ENCODE measurements at places on chromosomes 7 and 10.

DNA sequence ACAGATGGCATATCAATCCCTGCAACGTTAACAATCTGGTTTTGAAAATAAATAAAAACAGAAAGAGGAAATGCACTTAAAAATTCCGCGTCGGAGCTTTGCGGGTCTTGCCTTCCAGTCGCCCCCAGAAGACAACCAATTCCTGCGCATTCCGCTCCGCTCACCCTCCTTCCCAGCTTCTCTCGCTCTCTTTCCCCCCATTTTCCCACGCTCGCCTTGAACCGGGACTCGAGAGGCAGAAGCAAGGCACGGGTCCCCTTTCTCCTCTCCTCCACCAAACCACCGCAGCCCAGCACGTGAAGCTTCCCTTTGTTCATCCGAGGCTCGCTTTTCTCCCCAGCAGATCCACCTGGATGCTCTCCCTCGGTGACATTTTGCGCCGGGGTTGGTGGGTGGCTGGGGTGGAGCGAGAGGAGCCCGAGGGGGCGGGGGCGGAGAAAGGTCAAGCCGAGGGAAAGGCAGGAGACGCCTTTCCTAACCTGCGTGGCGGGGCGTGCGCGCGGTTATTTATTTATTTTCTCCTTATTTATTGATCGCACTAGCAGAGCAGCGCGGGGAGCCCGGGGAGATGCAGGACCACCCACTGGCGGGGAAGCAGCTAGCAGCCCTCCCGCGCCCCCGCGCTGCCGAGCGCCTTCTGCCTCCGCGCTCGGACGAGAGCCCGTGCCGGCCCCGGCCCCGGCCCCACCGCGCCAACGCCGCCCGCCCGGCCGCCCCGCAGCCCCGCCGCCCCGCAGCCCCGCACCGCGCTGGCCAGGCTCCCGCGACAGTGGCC, at the start of gene KCND2:
Gene KCND2 (plus strand): TSS at position 475 of the 775 bp plus-strand sequence.
- DNase-seq, result no peak

DNA sequence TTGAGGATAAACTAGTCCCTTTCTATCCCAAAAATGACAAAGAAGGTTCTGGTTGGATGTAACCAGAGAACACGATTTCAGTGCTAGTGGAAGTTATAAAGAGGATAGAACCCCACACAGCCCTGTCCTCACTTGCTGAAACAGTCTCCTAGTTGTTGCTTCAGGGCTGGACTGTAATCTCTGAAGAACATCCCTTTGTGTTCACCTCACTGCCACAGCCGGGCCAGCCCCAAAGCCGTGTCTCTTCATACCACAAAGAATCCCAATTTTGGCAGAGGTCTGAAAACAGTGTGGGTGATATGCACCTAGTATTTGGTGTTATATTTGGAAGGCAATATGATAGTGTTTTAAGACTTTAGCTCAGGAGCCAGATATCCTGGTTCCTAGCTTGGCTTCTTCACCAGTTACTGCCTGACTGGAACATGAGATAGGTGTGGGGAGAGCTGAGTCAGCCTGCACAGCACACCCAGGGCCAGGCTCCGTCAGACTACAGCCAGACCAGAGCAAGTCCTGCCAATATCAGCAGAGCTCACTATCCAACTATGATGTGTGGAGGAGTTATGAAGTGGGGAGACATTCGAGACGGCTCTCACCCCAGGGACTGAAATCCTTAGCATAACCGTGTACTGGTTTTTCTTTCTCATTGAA, 21.2 kb downstream of the CYP3A4 start:
- no peak for DNase-seq

DNA sequence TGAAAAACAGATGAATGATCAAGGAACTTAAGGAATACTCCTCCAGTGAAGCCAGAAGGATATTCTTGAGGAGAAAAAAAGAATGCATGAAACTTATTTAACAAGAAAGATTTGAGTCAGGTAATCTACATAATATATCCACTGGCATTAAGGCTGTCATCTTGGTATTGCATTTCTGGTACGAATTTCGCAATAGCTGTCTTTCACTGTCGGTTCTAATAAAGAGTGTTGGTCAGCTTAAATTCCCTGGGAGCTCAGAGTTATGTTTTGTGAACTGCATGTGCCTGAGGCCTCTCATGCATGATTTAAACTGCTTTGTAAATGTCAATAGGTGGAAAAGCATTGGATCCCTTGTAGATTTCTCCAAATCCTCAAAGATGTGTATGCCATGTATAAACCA, 565.3 kb upstream of the GALNT17 start:
- no peak for DNase-seq

- no peak for DNase-seq
These were observed at the start of gene ACTA2 for GRCh38 chr10:88952647-88953111. ACTA2 (minus strand) TSS chr10:88952773; CDS start chr10:88948930, 3,843 bp downstream.

GRCh38 chr10:9437131-9437530, 1382.6 kb downstream of the GATA3 start:
- no peak for DNase-seq

GRCh38 chr7:70098905-70099672, 500.8 kb downstream of the AUTS2 start:
- DNase-seq, result no peak

DNA sequence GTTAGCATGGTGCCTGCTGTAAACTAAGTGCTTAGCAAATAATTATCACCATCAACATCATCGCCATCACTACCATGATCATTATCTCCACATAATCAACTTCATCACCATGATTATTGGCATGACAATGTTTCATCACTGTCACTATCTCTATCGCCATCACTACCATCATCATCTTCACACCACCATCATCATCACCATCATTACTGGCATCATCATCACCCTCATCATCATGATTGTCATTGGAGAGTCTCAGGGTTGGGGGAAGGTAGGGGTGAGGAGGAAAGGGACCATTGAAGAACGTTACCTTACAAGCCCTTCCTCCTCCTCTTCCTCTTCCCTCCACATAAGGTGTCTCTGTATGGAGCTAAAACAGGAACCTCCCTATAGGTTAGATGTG, 54.9 kb upstream of the GPR26 start:
- no peak for DNase-seq

DNA sequence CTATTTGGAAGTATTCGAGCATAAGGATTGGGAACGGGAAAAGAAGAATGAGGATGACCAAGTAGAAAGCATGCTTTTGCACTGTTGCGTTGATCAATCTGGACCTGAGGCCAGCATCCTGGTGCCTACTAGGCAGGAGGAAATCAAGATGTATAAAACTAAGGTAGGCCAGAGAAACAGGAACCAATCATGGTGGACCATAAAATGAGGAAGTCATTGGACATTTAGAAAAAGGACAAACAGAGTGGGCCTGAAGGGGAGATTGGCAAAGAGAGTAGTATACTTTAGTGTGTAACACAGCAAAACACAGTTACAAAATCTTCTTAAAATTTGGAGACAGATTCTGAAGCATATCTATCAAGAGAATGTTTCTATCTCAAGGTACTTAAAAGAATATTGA, 171.1 kb upstream of the FZD1 start:
- DNase-seq, result no peak

GRCh38 chr7:123183431-123183830, 16.3 kb downstream of the SLC13A1 start:
- no peak for DNase-seq

DNA sequence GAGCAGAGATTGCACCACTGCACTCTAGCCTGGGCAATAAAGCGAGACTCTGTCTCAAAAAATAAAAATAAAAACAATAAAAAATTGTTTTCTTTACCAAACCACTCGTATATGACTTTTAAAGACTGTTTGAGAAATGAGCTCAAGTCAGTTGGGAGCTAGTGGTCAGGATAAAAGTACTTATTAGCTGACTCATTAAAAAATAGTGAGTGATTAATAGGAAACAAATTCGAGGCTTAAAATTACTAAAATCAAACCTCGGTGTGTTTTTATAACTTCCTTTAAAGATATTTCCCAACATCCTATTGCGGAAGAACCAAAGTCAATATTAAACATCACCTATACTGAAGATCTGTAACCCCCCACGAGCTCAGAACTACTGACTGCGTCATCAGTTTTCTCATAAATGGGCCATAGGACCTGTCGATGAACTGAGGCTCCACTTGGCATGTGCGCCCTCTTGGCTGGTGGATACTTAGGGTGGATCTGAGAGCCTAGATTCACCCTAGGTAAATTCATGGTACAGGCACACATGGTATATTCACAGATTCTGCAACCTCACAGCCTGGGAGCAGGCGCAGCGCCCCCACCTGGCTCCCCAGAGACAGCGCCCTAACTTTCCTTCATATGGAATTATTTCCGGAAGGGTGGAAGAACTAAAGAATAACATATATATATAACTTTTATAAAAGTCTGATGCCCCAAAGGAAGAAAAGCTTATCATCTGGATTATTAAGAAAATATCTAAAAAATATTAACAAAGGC, 9.2 kb downstream of the MKI67 start:
- DNase-seq, result no peak

- no peak for DNase-seq
These were observed 205.3 kb downstream of the HTR7 start for GRCh38 chr10:90652519-90652918.

- peak; percentile 82 for DNase-seq
These were observed 178.2 kb downstream of the DIP2C start for GRCh38 chr10:511101-511848.

- no peak for DNase-seq
These were observed 1.6 kb downstream of the POLR1F start for GRCh38 chr7:19707240-19707639.

- DNase-seq, result no peak
These were observed 47.5 kb upstream of the AGR3 start for GRCh38 chr7:16929146-16929762.

DNA sequence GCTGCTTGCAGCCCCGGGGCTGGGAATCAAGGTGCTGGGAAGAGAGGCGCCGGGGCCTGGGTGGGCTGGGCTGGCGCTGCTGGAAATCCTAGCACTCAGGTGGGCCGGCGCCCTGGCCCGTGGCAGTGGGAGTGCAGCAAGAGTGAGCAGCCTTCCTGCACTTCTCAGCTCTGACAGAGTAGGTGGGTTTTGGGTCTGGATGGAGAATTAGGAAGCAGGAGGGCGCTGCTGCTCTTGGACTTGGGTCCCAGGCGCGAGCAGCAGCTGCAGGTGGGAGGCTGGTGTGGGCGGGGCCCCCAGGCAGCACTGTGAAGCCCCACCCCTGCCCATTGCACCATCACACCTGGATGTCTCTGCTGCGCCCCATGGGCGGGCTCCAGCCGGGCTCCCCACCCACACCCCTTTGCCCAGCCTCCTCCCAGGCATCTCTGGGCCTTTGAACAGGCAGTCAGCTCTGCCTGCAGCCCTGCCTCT, 6.0 kb downstream of the BRI3 start:
- DNase-seq, result no peak

DNA sequence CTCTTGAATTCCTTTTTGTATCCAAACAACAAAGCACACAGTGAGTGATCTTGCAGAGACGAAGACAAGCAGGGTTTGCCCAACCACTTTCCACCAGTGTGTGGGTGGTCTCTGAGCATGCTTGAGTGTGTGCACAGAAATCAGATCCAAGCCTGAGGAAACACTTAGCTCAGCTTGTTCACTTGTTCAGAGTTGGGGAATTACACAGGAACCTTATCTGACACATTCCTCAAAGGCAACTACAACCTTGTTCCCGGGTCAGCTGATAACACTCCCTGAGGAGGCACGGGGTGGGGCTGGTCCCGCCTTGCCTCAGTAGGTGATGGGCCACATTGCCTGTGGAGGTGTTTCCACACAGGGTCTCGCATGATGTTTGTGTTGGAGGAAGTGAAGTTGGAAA, 216.9 kb downstream of the DYNC1I1 start:
- DNase-seq, result no peak

- no peak for DNase-seq
These were observed 263.1 kb upstream of the CXCL12 start for GRCh38 chr10:44647877-44648542.

DNA sequence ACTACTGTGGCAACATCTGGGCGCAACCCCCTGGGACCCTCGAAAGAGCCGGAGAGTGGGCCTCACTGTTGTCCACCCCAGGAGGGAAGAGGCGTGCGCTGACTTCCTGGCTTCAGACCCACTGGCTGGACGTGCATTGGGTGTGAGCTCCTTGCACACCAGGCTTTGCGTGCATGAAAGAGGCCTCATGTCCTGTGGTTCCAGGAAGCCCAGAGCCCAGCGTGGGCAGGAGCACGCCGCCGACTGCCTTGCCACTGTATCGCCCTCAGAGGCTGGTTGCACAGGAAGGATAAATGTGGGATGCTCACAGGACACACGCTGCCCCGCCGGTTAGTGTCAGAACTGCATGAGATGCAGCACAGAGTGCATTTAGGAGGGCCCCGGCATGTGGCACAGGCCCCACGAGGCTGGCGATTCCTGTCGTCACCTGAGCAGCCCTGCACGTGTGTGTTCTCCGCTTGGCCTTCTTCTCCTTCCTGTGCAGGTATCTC, 8.5 kb upstream of the JAKMIP3 start:
- DNase-seq, result no peak

All from omental fat pad (tissue), 4 donors.